ENCODE measurements at places on chromosomes 5 and 9.

DNA sequence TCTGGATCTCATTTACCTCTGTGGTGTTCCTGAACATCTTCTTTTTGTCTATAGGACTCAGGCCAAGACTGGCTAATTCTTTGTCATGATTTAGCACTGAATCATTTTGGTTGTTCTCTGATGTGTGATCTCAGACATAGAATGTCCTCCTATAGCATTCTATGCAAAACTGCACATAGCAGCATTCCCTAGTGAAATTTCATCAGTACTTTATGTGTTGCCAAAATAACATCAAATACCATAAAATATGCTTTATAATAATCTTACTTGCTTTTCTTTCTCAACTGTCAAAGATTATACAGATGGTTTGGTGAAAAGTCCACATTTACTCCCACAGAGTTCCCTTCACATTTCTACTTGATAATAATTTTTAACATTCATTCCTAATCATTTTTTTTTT lies 115.7 kb upstream of the MPDZ start:
- no peak for DNase-seq

DNA sequence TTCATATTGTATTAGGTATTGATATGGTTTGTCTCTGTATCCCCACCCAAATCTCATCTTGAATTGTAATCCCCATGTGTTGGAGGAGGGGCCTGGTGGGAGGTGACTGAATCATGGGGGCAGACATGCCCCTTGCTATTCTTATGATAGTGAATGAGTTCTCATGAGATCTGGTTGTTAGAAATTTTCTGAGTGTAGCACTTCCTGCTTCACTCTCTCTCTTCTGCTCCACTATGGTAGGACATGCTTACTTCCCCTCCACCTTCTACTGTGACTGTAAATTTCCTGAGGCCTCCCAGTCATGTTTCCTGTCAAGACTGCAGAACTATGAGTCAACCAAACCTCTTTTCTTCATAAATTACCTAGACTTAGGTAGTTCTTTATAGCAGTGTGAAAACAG lies 187.4 kb upstream of the SLC24A2 start:
- DNase-seq, result no peak

DNA sequence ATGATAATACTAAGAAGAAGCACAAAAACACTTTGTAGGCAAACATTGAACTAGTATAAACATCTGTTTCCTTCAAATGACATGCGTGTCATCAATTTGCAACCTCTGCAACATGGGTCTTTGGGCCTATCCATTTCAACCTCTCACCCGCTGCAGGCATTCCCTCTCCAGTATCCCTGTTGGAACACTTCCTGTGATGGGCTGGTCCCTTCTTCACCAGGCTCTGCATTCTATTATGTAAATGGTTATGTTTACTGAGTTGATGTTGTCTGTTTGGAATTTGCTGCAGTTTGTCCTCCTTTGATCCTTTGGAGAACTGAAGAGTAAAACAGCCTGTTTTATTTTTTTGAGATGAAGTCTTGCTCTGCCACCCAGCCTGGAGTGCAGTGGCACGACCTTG lies 16.6 kb upstream of the TBC1D2 start:
- no peak for DNase-seq

GRCh38 chr5:78930721-78931120 lies 54.4 kb downstream of the ARSB start:
- no peak for DNase-seq

DNA sequence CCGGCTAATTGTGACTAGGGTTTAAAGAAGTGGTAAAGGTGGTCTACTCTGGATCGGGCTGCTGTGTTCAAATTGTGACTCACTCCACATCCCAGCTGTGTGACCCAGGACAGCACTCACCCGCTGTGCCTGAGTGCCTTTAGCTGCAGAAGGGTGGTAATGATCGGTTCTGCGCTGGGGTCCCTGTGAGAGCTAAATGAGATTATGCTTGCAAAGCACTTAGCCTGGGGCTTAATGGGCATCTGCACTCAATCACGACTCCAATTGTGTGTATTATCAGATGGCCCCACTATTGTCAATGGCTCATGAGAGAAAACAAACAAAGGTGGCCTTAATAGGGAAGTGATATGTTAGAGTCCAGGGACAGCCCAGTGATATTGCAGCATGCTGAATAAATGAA lies 25.1 kb upstream of the TBC1D2 start:
- no peak for DNase-seq

Data from lower leg skin (tissue), 4 donors.